ENCODE measurements at places on chromosomes 2 and 18.

DNA sequence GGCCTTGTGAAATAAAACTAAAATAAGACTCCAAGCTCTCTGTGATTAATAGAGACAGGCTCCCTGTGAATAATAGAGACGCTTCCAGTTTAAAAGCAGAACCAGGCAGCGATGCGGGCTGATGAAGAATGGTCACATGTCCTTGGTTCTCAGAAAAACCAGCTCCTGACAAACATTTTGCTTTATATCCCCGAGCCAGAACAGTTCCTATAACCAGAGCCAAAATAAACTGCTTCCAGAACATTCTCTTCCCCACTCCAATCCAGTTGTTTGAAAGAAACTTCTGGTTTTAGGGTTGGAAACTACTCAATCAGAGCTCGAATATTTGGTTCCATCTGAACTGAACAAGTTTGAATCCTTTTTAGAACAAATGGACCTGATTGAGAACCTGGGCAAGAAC is 213.7 kb downstream of the TSN start:
- no peak for DNase-seq

DNA sequence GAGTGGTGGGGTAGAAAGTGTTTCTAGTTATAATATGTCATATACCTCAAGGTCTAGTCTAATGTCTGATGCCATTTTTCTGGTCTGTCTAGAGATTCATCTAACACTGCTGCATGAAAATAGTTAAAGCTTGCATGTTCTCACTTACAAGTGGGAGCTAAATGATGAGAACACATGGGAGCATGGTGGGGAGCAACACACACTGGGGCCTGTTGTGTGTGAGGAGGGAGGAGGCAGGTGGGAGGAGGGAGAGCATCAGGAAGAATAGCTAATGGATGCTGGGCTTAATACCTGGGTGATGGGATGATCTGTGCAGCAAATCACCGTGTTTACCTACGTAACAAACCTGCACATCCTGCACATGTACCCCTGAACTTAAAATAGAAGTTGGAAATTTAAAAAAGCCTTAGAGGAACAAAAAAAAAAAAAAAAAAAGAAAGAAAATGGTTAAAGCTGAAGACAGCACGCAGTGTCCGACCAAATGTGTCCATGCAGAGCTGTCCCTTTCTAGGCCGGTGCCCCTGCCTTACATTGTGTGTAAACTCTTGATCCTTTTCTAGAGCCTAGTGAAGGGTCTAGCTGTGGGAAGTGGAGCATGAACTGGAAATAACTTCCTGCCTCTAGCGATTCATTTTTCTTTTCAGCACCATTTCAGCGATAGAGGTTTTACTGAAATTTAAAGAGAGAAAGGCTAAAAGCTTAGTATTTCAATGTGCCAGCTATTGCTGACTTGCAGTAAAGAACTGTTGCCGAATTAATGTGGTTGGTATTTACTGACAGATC is 94.0 kb downstream of the FMNL2 start:
- no peak for DNase-seq

DNA sequence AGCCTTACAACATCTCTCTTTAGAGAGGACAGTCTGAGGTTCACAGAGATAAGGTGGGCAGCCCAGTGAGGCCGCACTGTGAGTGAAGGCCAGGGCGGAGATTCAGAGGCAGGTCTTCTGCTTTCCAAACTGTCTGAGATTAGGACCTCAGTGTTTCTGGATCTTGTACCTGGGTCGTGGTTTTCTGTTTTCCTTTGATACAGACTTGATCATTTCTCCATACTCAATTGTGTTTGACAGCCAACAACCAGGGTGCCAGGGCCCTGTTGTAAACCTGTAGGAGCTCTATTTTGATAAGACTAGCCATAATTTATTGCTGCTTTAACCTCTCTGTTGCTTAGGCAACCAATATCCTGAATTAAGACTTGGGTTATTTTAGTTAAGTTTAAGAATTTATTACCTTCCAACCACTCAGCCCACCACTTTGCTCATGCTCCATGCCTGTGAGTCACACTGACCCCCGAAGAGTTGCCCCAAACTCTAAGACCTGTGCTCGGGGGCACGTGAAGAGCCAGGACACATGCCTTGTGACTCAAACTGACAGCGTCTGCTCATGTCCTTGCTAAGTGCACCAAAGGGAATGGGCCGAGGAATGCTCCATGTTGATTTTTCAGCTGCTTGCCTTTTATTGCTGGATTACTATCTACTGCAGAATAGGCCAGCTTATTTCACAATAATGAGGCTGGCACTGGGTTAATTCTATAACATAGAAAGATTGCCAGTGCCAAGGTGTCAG is 248.6 kb downstream of the BCL2 start:
- DNase-seq, result no peak

DNA sequence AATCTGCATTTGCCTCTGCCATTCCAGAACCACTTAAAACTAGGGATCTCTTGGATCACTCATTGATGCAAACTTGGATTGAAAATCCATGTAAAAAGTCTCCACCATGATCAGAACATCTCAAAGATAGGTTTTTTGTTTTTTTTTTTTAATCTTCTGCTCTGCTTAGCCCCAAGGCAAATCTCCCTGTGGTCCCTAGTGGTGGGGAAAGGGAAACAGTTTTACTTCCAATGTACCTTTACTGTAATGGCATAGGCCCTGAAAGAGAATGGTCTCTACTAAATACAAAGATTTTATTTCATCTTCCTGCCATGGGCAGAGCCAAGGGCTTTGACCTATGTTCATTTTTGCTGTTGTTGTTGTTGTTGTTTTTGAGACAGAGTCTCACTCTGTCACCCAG is 78.4 kb downstream of the KANSL1L start:
- no peak for DNase-seq

GRCh38 chr2:46886268-46887027 is 29.2 kb downstream of the MCFD2 start:
- no peak for DNase-seq

- DNase-seq, result no peak
These were observed 4.3 kb downstream of the MRPS9 start for GRCh38 chr2:105042189-105042588.

- DNase-seq, result no peak
These were observed 44.5 kb downstream of the PKP4 start for GRCh38 chr2:158501301-158501700.

GRCh38 chr2:38613849-38614213 is 11.1 kb upstream of the HNRNPLL start:
- no peak for DNase-seq

DNA sequence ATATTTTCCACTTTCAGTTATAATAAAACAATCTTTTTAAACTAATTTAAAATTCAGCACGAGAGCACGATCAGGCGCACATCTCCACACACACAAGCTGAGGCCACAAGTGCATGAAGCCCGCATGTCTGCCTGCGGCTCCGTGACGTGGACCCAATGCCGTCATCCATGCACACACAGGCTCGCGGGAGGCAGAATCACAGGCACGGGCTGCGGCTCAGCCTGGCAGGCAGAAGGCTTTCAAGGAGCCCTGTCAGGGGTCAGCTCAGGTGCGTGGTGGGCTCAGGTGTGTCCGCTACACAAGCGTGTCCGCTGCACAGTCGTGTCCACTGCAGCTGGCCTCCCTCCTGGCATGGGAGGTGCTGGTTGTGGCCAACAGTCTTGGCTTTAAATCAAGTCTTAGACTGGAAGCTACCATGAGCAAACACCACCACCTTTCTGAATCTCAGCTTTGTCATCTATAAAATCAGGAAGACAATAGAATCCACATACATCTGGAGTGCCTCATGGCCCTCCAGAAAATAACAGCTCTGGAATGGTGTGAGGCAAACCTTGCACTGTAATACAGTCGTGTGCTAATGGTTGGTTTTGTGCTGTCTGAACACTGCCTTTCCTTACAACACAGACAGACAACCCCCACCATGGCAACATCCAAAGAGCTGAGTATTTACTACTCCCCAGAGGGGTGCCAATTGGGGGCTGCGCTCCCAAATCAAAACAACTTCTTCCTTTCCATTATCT is 210.1 kb downstream of the NDUFA10 start:
- DNase-seq, result no peak

GRCh38 chr18:27239669-27240068 is 54.6 kb upstream of the CHST9 start:
- no peak for DNase-seq

DNA sequence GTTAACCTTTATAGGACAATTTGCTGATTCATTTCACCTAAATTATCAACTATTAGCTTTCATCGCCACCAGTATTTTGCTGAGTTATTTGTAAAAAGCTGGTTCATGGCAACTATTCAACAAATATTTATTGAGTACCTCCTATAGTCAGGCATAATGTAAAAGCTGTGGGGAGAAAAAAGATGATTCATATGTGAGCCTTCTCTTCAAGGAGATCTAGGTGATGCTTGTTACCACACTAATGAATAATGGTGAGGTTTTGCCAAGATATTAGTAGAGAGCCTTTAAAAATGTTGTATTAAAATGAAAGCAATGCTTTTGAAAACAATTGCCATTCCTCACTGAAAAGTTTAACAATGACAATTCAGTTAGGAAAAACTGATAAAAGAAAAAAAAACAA is 187.8 kb downstream of the ANKRD44 start:
- no peak for DNase-seq

GRCh38 chr2:66866331-66867062 is 431.6 kb downstream of the MEIS1 start:
- no peak for DNase-seq

DNA sequence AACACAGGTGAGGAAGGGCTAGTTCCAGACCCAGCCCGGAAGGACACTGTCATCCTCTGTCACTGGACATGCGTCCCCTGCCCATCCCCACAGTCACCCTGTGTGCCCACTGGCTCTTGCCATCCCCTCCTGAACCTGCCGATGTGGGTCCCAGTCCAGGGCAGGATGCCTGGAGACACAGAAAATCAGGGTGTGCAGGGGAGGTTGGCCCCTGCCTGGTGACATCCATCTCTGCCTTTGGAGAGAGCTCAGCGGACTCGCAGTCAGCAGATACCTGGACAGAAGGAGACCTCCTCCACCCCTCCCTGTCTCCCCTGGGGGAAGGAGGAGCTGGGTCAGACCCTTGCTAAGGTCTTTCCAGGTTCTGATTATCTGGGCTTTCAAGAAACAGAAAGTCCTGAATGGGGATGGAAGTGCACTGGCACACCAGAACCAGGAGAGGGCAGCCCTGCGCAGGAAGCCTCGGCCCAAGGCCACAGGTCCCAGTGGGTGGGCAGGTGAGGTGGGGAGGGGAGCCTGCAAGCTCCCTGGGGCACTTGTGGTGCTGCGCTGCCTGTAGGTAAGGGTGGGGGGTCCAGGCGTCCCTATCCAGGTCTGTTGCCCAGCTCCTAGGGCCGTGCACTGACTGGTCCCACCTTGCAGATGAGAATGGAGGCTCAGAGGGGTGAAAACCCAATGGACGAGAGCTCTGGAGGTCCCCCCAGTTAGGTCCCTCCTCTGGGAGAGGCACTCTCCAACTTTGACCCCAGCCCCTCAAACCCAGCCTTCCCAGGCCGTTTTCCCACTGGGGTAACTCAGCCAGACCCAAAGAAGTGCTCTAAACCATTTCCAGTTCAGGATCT is 9.7 kb upstream of the OTOS start:
- no peak for DNase-seq

DNA sequence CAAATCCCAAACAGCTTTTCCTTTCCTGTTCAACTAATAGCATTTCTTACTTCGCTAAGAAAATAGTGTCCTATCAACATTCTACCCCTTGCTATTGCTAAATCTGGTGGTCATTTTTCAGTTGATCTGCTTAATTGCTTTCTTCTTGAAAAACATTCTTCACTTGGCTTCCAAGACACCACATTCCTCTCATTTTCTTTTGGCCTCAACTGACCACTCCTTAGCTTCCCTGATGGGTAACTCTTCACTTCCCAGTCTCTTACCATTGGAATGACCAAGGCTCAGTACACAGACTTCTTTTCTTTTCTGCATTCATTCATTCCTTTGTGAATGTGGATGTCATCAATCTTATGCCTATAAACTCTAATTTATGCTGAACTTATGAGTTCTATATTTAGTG is 230.8 kb upstream of the CDH2 start:
- DNase-seq, result no peak

DNA sequence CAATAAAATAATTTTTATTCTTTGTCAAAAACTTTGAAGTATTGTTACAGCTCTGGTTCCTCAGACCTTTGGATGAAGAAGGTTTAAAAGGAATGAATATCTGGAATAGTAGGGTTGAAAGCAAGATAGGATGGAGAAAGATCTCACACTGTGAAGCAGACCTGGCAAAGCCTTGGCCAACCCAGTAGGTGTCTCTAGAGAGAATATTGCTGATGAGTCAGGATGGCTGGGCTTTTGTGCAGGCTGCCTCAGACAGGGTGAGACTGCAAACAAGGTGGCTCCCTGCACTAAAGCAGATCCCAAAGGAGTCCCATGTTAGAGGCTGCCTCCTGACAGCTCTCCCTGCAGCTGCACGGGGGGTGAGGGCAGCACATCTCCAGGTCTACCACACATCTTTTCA is 226.0 kb upstream of the ITGA4 start:
- no peak for DNase-seq

Measured in AG04449 (cell line).